ENCODE measurements at places on chromosomes 1 and 21. TPM values are rescaled to one million over a fixed set of nuclear protein-coding genes. Genes with fewer than 3 reads are reported as not detected.

Gene RBM11
- total RNA-seq, result 0.77 TPM

Gene SORT1
- total RNA-seq, result 5.6 TPM

Gene TMEM52
- total RNA-seq, result 1.3 TPM

Gene MROH7
- not detected for total RNA-seq

Gene CAPN8
- total RNA-seq, result not detected

Gene LCE2A
- not detected for total RNA-seq

Gene FLG
- not detected for total RNA-seq

Gene OR10X1
- not detected for total RNA-seq

Gene FCAMR
- total RNA-seq, result not detected

Gene LDLRAD1
- total RNA-seq, result not detected

Gene TCHH
- total RNA-seq, result not detected

Gene ARTN
- not detected for total RNA-seq

Gene C1orf87
- total RNA-seq, result not detected

Gene GFI1
- total RNA-seq, result 0.34 TPM

Gene LCE1C
- not detected for total RNA-seq

Gene AVPR1B
- not detected for total RNA-seq

Gene FBXO28
- total RNA-seq, result 10.5 TPM

Gene GBP2
- total RNA-seq, result 2.1 TPM

Gene MRTO4
- 21.4 TPM for total RNA-seq

Gene IQCC
- 0.94 TPM for total RNA-seq

Gene KLHDC7A
- not detected for total RNA-seq

Gene OR2W3
- 0.12 TPM for total RNA-seq

Gene MIXL1
- not detected for total RNA-seq

Gene DNAJC28
- 1.9 TPM for total RNA-seq

Gene GBP4
- total RNA-seq, result 0.17 TPM

Gene ZC3H12A
- total RNA-seq, result 5.6 TPM

Gene MTARC2
- total RNA-seq, result 3.2 TPM

Gene SERPINC1
- not detected for total RNA-seq

Gene OPTC
- total RNA-seq, result not detected

Gene TSTD1
- 37.9 TPM for total RNA-seq

Gene IFNAR2
- 12.0 TPM for total RNA-seq

Gene TTC39A
- total RNA-seq, result not detected
